ENCODE measurements at places on chromosomes 2 and 18.
A peak's percentile ranks its signal among the peaks of the same experiment; 100 is the strongest.

DNA sequence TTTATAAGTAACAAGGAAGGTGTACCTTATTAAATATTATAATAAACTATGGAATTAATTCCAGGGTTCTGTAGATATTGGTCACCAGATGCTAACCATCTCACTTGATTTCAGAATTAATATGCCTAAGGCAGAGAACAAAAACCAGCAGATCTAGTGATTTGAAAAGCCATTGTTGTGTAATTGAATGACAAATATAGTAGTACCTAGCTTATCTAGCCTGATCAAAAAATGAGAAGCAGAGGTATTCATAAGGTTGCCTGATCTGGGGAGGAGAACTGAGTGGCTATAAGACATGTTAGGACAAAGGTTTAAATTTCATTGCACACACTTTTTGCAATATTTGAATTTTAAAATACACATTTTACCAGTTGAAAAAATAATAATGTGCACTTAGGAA lies 132.0 kb upstream of the UBE2E3 start:
- DNase-seq = no peak

DNA sequence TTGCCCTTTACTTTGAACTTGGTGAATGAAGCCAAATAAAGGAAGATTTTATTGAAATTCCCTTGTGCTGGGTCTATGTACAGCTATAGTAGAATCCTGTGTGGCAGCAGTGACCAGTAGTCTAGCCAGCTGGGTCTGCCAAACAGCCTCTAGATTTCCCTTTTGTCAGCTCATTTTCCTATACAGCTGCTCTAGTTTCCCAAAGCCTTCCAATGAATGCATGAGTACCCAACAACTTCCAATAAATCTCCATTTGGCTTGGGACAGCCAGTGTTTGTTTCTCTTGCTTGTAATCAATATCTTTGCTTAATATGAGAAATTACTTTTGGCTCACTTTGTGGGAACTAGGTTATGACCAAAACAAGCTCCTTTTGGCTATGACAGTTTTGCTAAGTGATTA lies 43.6 kb downstream of the SCN9A start:
- no peak for DNase-seq

DNA sequence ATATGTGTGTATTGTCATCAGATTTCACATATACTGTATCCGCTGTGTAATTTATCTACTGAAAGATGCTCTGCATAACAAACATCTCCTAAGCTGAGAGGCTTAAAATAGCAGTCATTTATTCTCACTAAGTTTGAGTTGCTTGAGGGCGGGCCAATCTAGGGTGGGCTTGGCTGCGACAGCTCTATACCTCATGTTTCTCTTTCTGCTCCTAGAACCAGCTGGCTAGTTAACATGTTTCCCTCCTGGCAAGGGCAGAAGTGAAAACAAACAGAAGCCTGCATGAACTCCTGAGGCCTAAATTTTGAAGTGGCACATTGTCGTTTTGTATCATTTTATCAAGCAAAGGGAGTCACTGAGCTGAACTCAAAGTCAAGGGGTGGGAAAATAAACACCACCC lies 585.0 kb upstream of the VRK2 start:
- no peak for DNase-seq

GRCh38 chr2:100976645-100977391 lies 25.3 kb upstream of the RPL31 start:
- DNase-seq = peak; percentile 46

DNA sequence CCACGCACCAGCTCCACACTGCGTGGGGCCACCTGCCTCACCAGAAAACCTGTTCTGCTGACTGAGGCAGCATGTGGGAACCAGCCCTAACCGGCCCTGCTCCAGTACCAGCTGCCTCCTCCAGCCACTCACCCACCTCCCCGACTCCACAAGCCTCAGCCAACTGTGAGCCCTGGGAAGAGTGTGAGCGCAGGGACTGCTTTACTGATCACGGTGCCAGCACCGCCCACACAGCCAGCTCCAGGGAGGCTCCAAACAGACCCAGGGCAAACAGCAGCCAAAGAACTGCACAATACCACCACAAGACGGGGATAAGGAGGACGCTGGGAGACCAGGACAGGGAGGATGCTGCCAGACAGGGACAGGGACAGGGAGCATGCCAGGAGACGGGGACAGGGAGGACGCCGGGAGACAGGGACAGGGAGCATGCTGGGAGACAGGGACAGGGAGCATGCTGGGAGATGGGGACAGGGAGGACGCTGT lies 28.4 kb downstream of the EIPR1 start:
- no peak for DNase-seq
